ENCODE measurements at places on chromosomes 2 and 18.

GRCh38 chr2:218434456-218434855, 15.5 kb downstream of the VIL1 start:
- DNase-seq: peak; percentile 68

- no peak for DNase-seq
These were observed 487.2 kb upstream of the REG3G start for GRCh38 chr2:78538322-78538721.

DNA sequence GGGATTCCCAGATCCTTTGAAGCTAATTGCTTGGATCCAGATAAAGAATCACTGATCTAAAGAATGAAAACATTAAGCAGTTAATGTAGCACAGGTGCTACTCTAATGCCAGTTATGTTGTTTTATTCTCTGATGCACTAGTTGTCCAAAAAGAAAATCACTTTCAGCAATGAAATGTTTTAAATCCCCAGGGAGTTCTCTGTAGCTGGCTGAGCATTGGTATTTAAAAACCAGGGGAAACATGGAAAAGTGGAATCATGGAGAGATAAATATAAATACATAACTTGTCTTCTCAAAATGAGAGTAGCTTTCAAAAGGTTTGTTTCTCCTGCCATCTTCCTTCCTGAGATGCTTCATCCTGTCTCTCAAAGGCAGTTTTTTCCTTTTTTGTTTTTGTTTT, 37.7 kb downstream of the CD302 start:
- no peak for DNase-seq

GRCh38 chr18:9619545-9619944, 5.2 kb upstream of the PPP4R1 start:
- DNase-seq: no peak
